Activated CD4-positive, alpha-beta T cell treated with anti-CD3 and anti-CD28 coated beads, Interleukin-2, amount 10 ng/mL, durations not matched to agents 7 days and 5 days (primary cell): ENCODE measurements at places on chromosomes 3 and 15.
A peak's percentile ranks its signal among the peaks of the same experiment; 100 is the strongest.

- DNase-seq = no peak
Measured at GRCh38 chr3:11736136-11736833, 92.6 kb upstream of the VGLL4 start.

DNA sequence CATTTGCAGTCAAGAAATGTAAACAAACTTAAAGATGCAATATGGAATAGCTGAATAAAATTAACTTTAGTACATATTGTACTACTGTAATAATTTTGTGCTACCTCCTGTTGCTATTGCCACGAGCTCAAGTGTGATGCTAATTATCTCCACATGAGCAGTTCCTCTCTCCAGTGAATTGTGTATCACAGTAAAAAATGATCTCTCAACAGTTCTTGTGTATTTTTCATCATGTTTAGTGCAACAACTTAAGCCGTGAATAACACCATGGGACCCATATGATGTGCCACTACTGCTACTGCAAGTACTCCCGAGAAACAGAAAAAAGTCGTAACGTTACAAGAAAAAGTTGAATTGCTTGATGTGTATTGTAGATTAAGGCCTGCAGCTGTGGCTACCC is 12.4 kb downstream of the RIOX2 start:
- no peak for DNase-seq

GRCh38 chr15:36185438-36185837 is 394.0 kb upstream of the CDIN1 start:
- no peak for DNase-seq

- DNase-seq = no peak
Measured at GRCh38 chr3:55828712-55829111, 341.6 kb upstream of the WNT5A start.

DNA sequence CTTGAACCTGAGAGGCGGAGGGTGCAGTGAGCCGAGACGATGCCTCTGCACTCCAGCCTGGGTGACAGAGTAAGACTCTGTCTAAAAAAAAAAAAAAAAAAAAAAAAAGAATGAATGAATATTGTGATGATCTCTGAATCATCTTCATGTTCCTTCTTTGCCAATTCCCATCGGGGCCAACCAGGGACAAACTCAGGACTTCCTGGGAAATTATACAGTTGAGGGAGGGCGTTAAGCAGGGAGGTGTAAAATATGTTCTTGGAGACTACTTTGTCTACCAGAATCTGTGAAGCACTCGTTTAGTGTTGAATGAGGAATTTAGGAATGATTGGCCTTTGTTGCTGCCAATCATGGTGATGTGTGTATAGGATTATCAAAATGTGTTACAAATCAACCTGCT is 210.6 kb downstream of the PTPRG start:
- DNase-seq = no peak

- no peak for DNase-seq
Measured at GRCh38 chr3:69741032-69741767, 1.9 kb downstream of the MITF start.

GRCh38 chr3:57545636-57546268 is 1.6 kb upstream of the DNAH12 start:
- no peak for DNase-seq

DNA sequence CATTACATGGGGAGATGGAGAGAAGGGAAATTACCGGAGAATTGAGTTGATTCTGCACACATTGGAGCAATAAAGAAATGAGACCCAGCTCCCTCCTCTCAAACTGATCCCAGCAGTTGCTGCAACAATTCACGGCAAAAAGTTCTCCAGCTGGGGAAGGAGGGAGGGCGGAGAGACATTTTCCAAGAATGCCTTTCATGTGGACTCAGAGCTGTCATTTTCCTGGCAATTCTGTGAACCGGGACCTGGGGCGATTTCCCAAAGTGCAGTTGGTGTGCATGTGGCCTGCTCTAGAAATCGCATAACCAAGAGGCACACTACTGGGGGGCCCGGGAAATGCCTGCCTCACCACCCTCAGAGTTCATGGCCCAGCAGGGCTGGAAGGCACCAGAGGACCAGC is 48.7 kb upstream of the IREB2 start:
- DNase-seq = no peak

- DNase-seq = no peak
Measured at GRCh38 chr3:1962396-1963088, 136.1 kb upstream of the CNTN4 start.

DNA sequence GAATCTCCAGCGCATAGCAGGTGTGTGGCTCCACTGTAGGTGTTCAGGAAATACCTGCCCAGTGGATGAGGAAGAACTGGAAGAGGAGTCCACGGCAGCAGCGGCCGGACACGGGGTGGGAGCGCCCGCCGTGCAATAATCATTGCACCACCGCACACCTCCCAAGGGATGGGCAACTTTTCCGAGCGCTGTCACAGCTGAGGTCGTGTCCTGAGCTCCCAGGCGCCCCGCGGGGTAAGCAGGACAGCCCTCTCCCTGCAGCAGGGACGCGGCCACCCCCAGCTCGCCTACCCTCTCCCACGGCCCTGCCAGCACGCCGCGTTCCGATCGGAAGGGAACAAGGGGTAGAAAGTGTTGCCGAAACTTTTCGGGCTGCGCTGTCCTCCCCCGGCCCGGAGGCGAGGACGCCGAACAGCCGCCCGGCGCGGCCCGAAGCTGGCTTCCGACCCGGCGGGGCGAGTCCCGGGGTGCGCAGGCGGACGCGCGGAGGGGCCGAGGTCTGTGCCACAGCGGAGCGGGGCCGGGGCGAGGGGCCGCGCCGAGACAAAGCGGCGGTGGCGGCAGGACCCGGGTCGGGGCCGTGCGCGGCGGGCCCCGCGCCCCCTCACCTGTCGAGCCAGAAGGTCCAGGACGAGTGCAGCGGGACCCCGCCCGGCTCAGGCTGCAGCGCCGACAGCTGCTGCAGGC is 475 bp downstream of the EIF4E3 start:
- DNase-seq = peak; percentile 29

- DNase-seq = no peak
Measured at GRCh38 chr3:52554026-52554755, 17.8 kb downstream of the UQCC5 start.

- DNase-seq = no peak
Measured at GRCh38 chr15:76398317-76399104, 61.9 kb downstream of the ISL2 start.

- no peak for DNase-seq
Measured at GRCh38 chr3:159897331-159898075, 91.1 kb upstream of the IL12A start.

DNA sequence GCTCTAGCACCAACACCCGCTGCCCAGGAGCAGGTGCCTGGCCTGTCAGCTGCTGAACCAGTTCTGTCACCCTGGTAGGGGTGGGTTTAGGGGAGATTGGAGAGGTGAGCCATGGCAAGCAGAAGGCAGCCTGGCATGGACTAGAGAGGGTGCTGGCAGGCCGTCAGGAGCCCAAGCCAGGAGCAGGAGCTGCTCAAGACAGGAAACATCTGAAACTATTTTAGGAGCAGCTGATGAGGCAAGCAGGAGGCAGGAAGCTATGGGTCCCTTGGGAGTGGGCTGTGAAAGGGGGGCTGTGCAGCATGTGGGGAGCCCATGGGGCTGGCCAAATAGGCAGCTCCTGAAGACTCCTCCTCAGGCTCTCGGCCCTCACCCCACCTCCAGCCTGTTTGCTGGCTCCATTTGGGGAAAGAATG is 2.3 kb downstream of the INKA1 start:
- no peak for DNase-seq

- no peak for DNase-seq
Measured at GRCh38 chr3:34263101-34263621, 464.7 kb downstream of the PDCD6IP start.

DNA sequence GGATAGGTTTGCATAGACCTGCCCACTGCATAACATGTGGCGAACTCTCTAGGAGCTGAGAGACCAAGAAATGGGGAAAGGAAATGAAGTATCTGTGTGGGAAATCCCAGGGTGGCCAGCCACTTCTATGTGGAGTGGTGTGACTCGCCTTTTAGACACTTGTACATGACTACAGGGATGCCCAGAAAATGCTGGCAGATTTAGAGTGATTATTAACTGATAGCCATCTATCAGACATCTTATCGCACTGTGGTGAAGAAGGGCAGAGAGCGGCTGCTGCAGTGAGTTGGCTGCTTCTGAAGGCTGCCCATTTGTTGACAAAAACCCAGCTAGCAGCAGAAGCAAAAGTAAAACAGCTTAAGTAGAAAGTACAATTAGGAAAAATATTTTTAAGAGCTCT is 18.1 kb upstream of the STAC start:
- DNase-seq = no peak

DNA sequence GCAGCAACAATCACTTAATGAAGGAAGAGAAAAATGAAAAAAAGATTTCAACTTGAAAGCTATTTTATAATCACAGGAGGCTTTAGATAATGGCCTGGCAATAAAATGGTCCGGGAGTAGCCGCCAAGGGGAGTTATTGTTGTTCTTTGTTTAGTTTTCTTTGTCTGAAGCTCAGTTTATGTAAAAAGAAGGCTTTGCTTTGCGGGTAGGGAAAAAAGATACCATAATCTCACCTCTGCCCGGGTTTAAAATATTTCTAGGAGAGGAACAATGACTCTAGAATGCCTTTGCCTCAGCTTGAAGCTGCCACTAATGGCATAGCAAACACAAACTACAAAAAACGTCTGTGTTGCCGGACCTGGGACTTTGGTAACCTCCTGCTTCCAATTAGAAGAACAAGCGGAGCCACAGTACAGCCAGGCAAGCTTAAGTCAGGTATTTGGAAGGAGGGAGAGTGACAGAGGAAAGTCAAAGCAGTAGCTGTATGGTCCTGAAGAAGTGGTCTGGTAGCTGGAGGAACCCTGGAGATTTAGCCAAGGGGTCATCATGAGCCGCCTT is 764.5 kb downstream of the TUSC7 start:
- DNase-seq = no peak

DNA sequence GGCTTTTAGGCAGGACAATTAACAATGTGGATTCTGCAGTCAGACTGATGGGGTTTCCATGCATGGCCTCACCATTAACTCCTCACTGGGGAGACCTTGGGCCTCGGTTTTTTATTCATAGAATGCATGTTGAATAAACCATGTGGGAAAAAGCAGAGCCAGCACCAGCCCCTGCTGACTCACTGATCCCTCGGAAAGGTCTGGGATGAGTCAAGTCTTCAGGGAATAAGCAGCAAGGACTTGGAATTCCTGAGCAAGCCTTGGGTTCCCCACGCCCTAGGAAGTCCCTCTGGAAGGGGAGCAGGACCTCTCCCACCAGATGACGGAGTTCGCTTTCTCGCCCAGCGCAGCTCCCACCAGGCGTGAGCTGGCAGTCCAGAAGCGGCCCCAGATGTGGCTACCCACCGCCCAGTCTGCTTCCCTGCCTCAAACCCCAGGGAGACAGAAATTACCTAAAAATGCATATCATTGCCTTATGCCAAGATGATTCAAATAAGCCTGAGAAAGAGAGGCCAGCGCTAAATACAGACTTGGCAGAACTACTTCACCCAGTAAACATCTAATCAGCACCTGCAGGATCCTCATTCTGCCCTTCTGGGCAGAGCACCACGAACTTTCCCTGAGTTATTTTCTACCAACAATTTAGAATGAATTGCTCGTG is 45.4 kb downstream of the BTD start:
- no peak for DNase-seq

DNA sequence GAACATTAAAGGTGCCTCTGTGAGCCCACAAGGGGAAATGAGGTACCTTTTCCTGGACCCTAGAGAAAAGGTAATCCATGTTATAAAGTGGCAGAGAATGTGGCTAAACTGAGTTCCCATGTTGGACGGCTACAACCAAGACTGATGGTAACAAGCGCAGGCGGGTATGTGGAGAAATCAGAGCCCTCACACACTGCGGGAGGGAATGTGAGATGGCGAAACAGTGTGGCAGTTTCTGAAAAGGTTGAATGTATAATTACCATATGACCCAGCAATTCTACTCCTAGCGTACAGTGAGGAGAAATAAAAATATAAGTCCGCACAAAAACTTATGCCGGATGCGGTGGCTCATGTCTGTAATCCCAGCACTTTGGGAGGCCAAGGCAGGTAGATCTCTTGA is 24.1 kb upstream of the SHISA5 start:
- no peak for DNase-seq

- no peak for DNase-seq
Measured at GRCh38 chr3:178140531-178141304, 395.5 kb upstream of the KCNMB2 start.

DNA sequence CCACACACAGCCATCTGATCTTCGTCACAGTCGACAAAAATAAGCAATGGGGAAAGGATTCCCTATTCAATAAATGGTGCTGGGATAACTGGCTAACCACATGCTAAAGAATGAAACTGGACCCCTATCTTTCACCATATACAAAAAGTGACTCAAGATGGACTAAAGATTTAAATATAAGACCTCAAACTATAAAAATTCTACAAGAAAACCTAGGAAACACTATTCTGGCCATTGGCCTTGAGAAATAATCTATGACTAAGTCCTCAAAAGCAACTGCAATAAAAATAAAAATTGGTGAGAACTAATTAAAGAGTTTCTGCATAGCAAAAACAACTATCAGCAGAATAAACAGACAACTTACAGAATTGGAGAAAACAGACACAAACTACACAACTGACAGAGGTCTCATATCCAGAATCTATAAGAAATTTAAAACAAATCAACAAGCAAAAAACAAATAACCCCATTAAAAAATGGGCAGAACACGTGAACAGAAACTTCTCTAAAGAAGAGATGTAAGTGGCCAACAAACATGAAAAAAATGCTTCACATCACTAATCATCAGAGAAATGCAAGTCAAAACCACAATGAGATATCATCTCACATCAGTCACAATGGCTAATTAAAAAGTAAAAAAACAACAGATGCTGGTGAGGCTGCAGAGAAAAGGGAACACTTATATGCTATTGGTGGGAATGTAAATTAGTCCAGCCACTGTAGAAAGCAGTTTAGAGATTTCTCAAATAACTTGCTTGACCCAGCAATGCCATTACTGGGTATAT is 104.0 kb downstream of the NR1I2 start:
- DNase-seq = no peak

DNA sequence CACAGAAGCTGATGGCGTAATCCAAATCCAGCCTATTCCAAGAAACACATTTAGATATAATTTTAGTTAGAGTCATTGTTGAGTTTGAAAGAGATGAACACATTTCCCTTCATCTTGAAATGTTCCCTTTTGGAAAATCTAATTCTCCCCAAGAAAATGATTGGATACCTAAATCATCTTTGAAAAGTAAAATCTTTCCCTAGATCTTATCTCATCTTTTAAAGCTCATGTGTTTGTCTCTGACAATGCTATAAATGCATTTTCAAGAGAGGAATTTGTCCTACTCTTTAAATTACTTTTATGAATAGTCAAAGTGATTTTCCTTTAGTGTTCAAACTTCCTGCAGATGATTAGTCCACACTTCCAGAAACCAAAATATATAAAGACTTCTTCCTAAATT is 82.6 kb upstream of the CNTN6 start:
- no peak for DNase-seq

GRCh38 chr15:98421419-98422129 is 226.8 kb upstream of the IGF1R start:
- peak; percentile 58 for DNase-seq

GRCh38 chr15:40891810-40892446 is 2.3 kb upstream of the VPS18 start:
- DNase-seq = peak; percentile 37

- DNase-seq = no peak
Measured at GRCh38 chr15:78127882-78128281, 3.4 kb downstream of the CIB2 start.
